Stimulated activated CD8-positive, alpha-beta memory T cell treated with anti-CD3 and anti-CD28 coated beads, Interleukin-4, amount 100 ng/mL, for 4 hours (primary cell): ENCODE measurements at places on chromosomes 7 and 10.
A peak's percentile ranks its signal among the peaks of the same experiment; 100 is the strongest.

DNA sequence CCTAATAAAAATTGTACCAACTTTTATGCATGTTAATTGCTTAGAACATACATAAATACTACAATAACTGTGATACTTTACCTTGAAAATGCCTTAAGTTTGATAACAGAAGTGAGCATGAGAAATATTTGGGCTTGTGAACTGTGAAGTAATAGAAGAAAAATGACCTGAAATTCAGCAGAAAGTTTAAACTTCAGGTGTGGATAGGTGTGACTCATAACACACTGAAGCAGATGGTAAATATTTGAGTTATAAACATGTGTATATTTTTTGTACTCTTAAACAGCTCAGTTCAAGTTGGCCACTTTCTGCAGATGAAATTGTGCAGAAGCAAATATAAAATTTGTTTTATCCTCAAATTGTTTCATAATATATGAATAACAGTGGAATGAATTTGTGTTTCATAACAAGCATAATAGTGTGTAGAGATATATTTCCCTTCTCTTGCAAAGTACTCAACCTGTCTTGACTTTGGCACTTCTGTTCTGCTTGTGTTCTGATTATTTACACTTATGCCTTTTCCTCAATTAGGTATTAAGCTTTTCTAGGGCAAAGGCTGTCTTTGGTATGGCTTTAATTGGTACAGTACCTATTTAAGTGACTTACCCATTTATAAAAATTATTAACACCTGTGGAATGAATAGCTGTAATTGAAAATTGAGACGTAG lies 122.4 kb downstream of the PRKG1 start:
- no peak for DNase-seq

DNA sequence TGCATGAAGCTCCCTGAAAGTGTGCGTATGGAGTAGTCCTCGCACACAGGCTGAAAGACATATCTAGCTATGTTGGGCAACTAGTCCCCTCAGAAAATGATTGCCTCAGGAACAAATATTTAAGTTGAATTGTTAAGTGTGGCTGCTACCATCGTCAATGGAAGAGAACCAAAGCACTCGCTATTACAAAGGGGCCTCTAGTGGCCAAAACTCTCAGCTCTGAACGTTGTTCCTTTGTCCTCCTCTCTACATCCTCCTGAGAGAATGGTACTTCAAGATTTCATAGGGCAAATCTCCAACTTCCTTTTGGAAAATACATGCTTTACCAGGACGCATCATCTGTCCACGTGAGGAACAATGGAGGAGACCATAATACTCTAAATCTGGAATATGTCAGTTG lies 209.9 kb downstream of the NRG3 start:
- DNase-seq, result no peak

- no peak for DNase-seq
These were observed 82.8 kb upstream of the ADO start for GRCh38 chr10:62721687-62722086.

- no peak for DNase-seq
These were observed 2.7 kb downstream of the EPHA1 start for GRCh38 chr7:143406002-143406357.

DNA sequence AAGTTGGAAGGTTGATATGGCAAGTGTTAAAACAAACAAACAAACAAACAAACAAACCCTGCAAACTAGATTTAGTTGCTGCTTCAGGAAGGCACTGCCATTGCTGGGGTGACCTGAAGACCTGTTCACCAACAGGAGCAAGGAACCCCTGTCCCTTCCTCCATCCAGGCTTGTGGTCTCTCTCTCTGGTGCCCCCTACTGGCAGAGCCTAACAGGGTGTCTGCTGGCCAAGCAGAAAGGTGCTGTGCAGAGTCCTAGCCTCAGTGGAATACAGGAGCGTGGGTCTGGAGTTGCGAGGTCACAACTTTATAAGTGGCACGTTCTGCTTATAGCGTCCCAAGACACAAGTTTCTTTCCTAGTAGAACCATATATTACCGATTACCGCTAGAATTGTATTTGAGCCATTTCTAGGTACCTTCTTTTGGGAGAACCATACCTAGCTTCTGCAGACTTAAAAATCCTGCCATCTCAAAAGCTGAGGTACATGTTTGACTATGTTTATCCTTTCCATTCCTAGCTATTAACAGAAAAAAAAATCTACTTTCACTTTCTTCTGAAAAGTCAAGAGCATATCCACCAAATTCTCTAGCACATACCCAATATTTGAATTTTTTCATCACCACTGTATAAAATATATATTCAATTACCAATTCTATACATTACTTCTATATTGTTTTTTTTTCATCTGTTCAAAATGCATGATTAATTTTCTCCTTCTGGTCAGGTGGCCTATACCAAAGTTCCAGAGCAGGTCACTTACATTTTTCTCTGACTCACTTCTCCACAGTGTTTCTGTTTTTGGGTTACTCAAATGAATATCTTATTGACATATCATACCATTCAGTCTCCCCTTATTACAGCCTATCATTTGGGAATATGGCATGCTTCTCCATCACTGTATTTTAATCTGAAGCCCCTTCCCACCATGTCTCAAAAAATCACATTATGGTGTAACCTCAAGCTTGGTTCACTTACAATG lies 29.1 kb upstream of the CALD1 start:
- peak; percentile 44 for DNase-seq

- no peak for DNase-seq
These were observed 121.6 kb downstream of the CREB5 start for GRCh38 chr7:28533731-28534531.

DNA sequence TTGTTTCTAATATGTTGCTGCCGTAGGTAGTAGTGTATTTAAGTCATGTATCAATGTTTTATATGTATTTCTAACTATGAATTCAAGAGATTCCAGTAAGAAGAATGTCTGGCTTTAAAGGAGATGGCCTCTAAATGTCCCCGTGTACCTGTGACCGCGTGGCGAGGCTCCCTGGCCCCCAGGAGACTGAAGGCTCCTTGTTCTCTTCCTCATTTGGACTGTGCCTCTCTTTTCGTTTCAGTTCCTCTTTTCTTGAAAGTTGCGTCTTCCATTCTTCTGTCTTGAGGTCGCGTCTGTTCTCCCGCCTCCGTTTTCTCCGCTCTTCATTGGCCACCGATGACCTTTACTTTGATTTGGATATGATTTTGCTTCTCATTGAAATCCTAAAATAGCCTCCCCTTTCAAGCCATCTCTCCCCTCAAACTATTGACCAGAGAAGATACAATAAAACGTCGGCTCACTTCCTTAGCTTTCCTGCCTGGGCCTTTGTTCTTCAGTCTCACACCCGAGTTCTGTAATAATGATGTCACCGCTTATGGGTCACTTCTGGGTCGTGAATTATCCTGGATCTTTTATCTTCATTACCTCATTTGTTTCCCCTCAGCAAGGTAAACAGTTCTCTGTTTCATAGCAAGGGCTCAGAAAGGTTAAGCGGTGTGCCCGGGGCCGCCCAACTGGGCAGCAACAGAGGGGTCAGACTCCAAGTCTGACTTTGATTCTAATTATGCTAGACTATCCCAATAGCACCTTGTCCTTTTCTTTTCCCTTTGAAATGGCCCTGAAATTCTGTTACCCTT lies 28.7 kb downstream of the WIPI2 start:
- DNase-seq, result no peak

GRCh38 chr10:131852823-131853609 lies 47.8 kb upstream of the PPP2R2D start:
- no peak for DNase-seq

- no peak for DNase-seq
These were observed 745 bp downstream of the DAGLB start for GRCh38 chr7:6446838-6447580.

DNA sequence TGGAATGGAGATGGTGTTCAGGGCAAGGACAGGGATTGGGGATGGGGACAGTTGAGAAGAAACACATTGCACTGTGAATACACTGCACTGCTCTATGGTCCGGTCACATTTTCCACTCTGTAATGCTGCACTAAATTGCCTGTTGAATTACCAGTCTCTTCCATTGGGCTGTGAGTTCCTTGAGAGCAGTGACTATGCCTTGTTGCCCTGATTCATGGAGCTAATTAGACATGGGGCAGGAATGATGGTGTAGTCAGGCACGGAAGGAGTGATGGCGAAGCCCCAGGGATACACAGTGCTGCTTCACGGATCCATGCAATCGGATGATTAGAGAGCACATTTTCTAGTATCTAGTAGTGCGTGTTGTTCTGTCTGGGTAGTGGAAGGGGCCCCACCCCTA lies 25.4 kb upstream of the GPAM start:
- DNase-seq, result no peak

- no peak for DNase-seq
These were observed 90.8 kb upstream of the KLF6 start for GRCh38 chr10:3875842-3876235.

- peak; percentile 18 for DNase-seq
These were observed 1.2 kb upstream of the SMNDC1 start for GRCh38 chr10:110305767-110306451.

DNA sequence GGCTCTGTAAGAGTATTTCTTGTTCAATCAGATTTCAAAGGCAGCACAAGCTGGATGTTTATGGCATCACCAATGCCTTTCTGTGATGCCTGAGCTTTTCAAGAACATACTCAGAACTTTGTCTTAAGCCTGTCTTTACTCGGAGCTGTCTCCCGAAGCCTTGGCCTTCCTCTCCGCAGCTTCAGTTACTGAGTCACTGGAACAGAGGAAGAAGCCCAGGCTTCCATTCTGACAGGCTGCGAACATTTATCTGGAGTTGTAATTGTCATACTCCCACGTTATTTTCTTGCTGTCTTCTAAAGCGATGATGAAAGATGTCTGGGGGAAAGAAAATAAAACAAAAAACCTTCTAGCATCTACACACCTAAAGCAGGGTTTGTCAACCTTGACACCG lies 43.9 kb downstream of the GRK5 start:
- no peak for DNase-seq

GRCh38 chr7:150801242-150801945 lies 825 bp downstream of the TMEM176A start:
- DNase-seq, result no peak

GRCh38 chr7:43377196-43377960 lies 205.5 kb upstream of the STK17A start:
- DNase-seq, result no peak

DNA sequence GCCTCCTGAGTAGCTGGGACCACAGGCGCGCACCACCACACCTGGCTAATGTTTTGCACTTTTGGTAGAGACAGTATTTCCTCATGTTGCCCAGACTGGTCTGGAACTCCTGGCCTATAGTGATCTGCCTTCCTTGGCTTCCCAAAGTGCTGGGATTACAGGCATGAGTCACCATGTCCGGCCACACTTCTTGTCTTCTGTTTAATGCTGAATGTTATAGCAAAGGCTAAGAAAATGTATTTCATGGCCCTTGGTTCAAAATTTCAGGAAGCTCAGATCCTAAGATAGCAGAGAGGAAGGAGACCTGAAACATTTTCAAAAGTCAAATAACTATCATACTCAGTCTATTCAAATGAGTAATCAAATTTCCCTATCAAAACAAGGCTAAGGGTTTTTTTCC lies 229.6 kb downstream of the BAMBI start:
- no peak for DNase-seq

DNA sequence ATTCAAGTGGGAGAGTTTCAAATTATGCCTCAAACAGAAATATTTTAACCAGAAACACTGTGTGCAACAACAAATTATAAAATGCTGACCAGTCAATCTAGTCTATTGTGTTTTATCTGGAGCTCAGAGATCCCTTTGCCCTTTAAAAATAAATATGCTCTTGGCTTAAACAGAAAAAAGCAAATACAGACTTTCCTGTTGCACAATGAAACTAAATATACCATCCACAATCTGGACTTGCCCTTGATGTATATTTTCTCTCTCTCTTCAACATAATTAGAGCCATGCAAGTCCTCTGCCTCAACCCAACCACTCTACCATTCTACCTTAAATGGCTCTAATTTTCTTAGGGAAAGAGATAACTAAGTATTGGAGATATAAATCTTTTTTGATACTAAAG lies 34.9 kb downstream of the ASAH2 start:
- DNase-seq, result no peak

GRCh38 chr7:121480566-121481335 lies 84.6 kb upstream of the FAM3C start:
- no peak for DNase-seq

GRCh38 chr7:137942484-137943115 lies 59.3 kb downstream of the CREB3L2 start:
- DNase-seq, result no peak

- no peak for DNase-seq
These were observed 82.9 kb downstream of the WDFY4 start for GRCh38 chr10:48767373-48768143.

DNA sequence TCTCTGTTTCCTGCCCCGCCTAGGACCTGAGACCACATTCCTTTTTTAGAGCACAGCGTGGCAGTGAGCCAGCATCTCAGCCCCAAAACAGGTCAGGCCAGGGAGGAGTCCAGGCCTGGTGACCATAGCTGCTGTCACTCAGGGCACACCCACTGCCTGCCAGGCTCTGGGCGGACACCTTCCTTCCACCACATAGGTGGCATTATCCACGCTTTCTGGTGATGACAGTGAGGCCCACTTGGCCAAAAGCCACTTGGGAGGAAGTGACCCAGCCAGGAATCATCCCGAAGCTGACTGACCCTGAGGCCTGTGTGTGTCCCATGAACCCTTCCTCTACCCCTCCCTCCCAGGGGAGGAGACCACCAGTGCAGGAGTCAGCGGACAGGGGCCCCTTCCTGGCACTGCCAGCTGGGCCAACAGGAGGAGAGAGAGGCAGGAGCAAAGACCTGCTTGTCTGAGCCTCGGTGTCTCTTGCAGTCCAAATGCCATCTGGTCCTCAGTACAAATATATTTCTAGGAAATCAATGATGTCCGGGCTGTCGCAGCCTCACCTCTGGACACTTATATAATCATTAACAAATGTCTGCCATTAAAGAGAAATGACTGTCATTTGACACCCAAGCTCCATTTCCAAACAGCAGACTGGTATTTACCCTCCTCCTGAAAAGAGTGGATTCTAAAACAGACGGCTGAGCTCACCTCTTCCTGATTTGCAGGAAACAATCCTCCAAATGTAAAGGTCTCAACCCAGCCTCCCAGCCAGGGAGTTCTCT lies 63.0 kb downstream of the ABRAXAS2 start:
- DNase-seq, result no peak

DNA sequence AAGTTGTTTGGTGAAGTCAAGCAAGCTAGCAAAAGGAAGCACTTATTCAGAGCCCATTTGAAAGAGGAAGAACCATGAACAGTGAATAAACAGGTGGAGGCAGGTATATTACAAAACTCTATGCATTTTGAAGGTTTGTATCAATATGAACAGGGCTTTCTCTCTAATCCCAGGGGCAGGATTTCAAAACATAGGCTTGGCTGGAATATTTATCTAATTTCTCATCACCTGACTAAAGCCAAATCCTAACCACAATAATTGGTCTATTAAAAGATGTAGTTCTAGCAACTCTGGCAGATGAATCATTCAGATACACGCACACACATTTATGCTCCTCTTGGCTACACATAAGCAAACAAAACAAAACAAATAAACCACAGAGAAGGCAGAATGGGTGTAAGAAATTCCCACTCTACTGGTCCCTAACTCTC lies 554.4 kb downstream of the INHBA start:
- DNase-seq, result no peak

DNA sequence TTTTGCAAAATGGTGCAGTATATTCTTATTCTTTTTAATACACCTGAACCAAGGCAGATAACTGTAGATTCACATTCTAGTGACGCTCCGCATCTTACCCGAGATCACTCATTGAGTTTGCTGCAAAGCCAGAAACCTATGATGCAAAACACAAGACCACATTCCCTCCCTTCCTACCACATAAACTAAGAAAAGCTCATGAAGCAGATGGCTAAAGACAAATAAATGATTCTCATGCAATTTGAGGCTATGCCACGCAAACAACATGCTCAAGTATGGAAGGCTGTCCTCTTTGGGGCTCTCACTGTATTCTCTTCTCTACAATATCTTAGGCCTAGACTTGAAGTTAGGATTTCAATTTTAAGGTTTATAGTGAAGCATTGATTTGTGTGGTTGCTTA lies 95.0 kb upstream of the BMPER start:
- DNase-seq, result no peak
